HEK293T (cell line): ENCODE measurements at places on chromosomes 11 and 22.
A peak's percentile ranks its signal among the peaks of the same experiment; 100 is the strongest.

- no peak for DNase-seq
These were observed at the start of gene GAS2 for GRCh38 chr11:22666325-22666687. TSS of gene GAS2 (plus strand) at chr11:22666611. CDS start at chr11:22674870, 8,259 bp downstream.

GRCh38 chr11:71255323-71255722 lies 2.9 kb upstream of the SHANK2 start:
- DNase-seq = no peak

GRCh38 chr11:74249496-74249895 lies 61.9 kb downstream of the P4HA3 start:
- no peak for DNase-seq

DNA sequence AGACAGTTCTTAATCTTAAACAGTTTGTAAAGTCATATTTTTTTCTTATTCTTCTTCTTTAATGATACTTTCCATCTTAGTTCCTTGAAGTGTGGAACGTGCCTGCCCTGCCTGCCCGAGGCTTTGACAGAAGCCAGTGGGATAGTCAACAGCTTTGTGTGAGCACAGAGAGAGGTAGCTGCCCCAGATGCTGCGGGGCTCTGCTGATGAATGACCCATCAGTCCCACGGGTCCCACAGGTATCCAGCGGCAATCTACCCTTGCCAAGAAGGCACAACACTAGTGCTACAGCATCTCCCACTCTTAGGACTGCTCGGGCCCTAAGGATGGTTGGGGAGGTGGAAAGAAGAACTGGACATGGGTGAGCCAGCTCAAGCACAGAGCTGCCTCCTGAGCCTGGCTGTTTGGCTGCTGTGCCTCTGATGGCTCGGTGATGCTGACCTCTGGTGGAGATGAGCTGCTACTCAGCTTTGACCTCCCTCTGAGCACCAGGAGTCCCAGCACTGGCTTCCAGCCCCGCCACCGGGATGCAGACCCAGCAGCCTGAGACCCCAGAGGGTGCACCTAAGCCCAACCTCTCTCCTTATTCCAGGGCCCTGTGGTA lies 11.8 kb upstream of the APLNR start:
- peak; percentile 56 for DNase-seq

GRCh38 chr11:10657308-10658271 lies 36.0 kb downstream of the IRAG1 start:
- no peak for DNase-seq

GRCh38 chr22:45208993-45209838 lies 31.5 kb downstream of the KIAA0930 start:
- peak; percentile 54 for DNase-seq

GRCh38 chr22:24303007-24303406 lies 32.4 kb downstream of the SPECC1L start:
- no peak for DNase-seq

DNA sequence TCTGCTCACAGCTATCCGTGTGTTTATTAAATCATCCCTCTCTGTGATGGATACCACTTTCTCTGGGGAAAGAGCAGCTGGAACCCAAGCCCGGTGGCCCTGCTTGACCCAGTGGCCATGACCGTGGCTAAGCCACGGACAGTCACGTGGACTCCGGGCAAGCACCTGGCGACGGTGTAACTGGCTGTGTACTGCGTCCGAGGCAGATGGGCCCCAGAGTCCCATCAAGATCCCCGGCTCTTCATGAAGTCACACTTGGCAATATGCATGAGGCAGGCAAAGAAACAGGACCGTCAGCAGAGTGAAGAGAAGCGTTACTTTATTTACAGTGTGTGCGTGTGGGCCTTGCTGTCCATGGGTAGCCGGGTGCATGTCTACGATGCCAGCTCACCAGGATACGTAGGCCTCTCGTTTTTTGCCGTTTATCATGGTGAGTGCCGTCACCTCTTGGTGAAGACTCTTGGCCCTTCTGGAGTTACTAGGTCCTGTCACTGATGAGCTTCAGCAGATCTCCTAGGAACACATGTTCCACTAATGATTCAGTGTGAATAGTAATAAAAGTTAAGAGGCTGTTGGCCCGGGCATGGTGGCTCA lies 366.3 kb downstream of the TBC1D22A start:
- no peak for DNase-seq

- DNase-seq = no peak
These were observed 196.9 kb downstream of the SNX19 start for GRCh38 chr11:130719220-130719915.

- DNase-seq = no peak
These were observed 97.5 kb upstream of the ALX4 start for GRCh38 chr11:44407211-44407996.

DNA sequence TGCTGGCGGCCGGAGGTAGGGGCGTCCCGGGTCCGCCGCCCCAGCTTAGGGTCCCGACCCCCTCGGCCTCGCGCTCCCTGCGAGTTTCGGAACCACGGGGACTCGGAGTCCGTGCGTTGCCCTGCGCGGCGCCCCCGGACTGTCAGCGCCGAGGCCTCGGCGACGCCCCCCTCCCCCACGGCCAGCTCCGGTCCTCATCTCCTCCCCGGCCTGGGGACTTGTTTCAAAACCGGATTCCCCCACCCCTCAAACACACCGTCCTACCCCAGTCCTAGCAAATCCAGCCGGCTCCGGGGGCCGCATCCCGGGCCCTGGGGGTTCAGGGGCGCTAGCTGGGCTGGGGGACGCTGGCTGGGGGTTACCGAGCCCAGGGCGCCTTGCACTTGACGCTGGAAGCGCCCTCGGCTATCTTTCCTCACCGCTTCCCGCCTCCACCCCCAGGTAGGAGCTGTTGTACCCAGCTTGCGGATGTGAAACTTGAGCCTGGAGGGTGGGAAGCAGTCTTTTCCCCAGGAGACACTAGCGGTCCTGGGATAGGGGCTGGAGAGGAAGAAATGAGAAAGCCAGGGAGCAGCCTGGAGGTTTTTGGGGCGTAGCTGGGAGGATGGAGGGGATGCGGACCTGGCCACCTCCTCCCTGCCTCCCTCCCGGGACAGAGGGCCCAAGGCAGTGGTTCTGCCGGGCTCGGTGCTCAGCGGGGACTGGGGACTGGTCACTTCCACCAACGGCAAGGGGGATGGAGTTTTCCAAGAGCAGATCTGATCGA lies 550 bp downstream of the FBLN1 start:
- no peak for DNase-seq

- DNase-seq = peak; percentile 63
These were observed 494.5 kb upstream of the LARGE1 start for GRCh38 chr22:34414467-34415440.

GRCh38 chr11:68996376-68997123 lies 15.8 kb upstream of the MRGPRD start:
- no peak for DNase-seq

GRCh38 chr11:34313099-34313517 lies 44.7 kb downstream of the ABTB2 start:
- DNase-seq = no peak

DNA sequence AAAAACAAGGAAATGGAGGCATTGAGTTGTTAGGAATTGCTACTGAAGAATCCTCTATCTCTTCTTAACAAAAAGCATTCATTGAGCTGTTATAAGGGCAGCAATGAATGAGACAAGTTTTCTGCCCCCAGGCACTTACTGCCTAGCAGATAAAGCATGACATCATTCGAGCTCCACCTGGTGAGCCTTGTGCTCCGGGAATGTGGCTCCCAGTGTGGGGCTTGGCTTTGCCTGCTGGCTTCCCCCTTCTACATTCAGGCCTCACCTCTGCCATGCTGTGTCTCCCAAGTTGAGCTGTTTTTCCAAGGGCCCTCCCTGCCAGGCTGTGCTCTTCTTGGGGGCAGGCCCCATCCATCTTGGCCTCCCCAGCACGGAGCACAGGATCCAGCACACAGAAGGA lies 56.9 kb upstream of the EIF3D start:
- DNase-seq = no peak

DNA sequence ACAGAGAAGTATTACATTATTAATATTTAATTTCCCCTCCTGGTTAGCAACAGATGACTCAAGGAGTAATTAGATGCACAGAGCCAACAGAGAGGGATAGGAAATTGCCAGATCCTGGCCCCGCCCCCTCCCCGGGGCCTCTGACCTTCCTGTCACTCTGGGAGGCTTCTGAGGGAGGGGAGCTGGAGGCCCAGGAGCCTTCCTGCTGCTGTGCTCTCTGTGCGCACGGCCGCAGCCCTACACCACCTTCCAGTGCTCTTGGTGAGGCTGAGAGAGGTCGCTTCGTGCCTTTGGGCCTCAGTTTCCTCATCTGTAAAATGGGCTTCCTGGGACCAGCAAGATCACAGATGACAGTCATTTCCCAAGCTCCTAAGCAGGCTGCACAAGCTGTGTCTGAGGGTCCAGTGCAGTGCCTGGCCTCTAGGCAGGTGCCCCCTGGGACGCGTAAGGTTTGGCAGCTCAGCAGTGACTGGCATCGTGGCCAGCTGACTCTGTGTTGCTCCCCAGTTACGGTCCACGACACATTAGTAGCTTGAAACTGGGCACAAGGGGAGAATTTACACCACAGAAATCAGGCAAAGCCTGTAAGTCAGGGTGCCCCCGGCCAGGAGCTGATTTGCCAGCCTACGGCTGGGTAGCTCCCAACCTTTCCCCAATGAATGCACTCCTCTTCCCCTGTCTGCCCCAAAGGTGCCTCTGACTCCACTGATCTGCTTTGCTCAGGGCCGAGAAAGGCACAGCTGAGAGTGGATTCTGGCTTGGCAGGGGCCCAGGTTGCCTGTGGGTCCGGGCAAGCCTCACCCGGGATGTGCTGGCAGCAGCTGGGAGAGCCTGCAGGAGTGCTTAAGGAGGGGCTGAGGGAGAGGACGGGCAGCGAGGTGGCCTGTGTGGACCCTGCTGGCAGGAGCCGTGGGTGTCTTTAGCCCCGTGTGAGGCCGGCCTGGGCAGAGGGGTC lies 2.3 kb downstream of the ADORA2A start:
- no peak for DNase-seq

GRCh38 chr11:117045196-117045595 lies 53.0 kb downstream of the SIK3 start:
- peak; percentile 53 for DNase-seq

DNA sequence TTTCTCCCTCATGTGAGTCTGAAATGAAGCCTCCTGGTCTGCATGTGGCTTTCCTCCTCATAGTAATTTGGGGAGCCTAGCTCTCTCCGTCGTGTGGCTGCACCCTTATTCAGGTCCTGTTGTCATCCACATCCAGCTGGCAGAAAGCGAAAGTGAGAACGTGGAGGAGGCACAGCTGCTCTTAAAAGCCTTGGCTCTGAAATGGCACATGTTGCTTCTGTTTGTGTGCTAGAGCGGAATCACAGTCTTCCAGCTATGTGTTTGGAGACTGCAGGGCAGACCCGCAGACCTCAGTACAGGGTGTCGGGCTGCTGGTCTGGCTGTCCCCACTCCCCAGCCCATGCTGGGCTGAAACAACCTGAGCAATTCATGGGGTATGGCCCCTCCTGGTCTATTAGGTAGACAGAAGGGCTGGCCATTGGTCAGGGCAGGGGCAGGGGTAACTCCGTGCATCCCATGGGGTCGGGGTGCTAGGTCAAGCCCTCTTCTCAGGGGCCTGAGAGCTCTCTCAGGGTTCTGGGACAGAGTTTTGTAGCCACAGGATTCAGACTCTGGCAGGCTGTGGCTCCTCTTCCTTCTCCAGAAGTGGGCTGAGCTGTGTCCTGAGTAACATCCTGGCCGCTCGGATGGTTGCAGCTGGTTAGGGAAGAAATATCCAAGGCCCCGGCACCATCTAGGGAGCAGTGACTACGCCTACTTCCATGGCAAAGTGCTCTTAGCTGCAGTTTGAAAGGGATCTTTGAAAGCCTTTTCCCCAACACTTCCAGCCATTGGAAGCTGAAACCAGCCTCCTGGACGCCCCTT lies 50.6 kb downstream of the C11orf96 start:
- DNase-seq = no peak

DNA sequence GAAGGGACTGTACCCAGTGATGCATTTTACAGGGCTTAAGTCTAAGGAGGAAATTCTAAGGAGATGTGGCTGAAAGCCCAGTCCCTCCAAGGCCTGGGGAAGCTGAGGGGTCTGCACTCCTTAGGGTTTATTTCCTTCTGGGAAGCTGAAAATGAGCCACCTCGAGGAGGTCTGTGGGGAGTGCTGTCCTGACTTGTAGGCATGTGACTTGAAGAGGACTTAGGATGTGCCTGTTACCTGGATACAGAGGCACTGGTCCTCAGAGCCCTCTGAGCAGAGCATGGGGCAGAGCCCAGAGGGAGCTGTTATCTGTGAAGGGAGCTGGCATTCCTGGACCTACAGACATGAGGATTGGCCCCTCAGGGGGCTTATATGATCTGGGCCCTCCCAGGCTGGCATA lies 77.1 kb downstream of the TP53I11 start:
- no peak for DNase-seq

- no peak for DNase-seq
These were observed 557.1 kb upstream of the CADM1 start for GRCh38 chr11:116061322-116061721.

DNA sequence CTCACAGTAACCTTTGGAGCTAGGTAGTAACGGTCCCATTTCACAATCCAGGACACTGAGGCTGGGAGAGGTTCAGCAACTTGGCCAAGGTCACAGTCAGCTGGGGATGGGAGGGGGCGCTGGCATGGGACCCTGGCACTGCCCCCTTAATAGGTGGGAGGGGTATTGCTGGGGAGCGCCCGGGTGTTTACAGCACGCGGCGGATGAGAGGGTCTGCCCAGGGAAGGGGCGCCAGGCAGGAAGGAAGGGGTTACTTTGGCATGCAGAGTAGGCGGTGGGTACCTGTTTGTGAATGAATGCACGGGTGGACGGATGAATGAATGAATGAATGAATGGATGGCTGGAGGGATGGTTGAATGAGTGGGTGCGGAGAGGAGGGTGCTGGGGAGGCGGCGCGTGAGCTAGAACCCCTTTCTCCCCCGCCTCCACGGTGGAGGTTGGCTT lies 628 bp upstream of the FLRT1 start:
- no peak for DNase-seq

- DNase-seq = peak; percentile 29
These were observed 657 bp downstream of the IGHMBP2 start for GRCh38 chr11:68904248-68904847.

DNA sequence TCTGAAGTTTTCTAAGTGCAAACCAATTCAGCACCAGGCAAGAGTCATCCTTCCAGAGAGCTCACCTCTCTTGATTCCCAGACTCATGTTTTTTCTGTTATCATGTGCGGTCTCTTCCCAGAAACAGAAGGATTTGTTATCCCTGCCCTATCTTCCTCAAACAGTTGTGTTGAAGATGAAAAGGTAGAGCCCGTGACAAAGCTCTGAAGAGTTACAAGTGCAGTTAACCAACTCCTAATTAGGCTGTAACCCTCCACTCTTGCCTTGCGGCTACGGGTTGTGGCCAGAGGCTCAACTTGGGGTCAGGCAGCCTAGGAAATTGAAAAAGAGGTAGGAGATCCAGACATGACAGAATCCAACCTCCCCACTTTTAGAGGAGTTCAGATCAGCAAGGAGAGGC lies 76.2 kb upstream of the CADM1 start:
- no peak for DNase-seq

DNA sequence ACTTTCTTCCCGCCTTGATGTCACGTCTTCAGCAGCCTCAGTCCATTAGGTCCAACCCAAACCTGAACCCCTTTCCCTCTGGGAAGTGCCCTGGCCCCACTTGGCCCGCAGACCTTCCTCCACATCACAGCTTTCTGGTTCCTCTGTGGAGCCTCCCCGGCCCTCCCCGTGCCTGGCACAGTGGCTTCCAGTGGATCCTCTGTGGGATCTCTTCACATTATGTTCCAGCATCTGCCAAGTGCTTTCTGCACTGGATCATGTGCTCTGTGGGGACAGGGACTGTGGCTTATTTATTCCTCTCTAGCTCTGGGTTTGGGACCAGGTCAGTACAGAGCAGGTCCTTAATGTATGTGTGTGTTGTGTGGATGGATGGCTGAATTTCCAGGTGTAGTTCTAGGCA lies 30.9 kb downstream of the POLR3H start:
- no peak for DNase-seq

GRCh38 chr11:116387641-116388040 lies 385.1 kb downstream of the BUD13 start:
- no peak for DNase-seq
